A673 (cell line): ENCODE measurements at places on chromosomes 13 and 19.
A peak's percentile ranks its signal among the peaks of the same experiment; 100 is the strongest.

GRCh38 chr19:9309974-9310446 is 372 bp upstream of the ZNF699 start:
- peak overlapping the region; percentile 89 for H3K4me3 ChIP-seq
- H3K27me3 ChIP-seq: no peaks in the 10 kb centered on the region
- peak; percentile 96 for DNase-seq
- H3K4me1 ChIP-seq: peaks cover 6% of the 10 kb centered on the region
- peak overlapping the region; percentile 85 for H3K27ac ChIP-seq

GRCh38 chr13:110363010-110363409 is 55.9 kb downstream of the COL4A2 start:
- H3K36me3 ChIP-seq: no peaks in the 10 kb centered on the region
- H3K27ac ChIP-seq: no peak overlapping the region
- no peak overlapping the region for H3K4me3 ChIP-seq
- peak; percentile 22 for DNase-seq

- no peak for DNase-seq
- H3K27me3 ChIP-seq: no peaks in the 10 kb centered on the region
- no peaks in the 10 kb centered on the region for H3K36me3 ChIP-seq
- H3K27ac ChIP-seq: no peak overlapping the region
- no peak overlapping the region for H3K4me3 ChIP-seq
Measured at GRCh38 chr13:53612200-53612599, 583.6 kb downstream of the OLFM4 start.

DNA sequence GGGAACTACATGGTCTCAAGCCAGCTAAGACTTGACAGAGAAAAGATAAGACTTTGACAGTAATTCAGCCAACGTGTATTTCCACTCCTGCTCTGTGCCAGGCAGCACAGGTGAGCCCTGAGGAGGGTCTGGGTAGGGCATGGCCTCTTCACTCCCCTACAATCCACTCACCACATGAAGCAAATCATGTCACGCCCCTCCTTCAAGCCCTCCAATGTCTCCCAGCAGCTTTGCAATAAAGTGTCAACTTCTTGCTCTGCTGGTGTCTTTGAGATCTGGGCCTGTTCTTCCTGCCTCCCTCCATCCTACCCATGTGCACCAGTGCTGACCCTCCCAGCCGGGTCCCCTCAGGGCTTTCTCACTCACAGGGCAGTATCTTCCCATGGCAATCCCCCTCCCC is 58.5 kb downstream of the CCDC70 start:
- H3K4me1 ChIP-seq: no peaks in the 10 kb centered on the region
- H3K27ac ChIP-seq: no peak overlapping the region
- DNase-seq: no peak

DNA sequence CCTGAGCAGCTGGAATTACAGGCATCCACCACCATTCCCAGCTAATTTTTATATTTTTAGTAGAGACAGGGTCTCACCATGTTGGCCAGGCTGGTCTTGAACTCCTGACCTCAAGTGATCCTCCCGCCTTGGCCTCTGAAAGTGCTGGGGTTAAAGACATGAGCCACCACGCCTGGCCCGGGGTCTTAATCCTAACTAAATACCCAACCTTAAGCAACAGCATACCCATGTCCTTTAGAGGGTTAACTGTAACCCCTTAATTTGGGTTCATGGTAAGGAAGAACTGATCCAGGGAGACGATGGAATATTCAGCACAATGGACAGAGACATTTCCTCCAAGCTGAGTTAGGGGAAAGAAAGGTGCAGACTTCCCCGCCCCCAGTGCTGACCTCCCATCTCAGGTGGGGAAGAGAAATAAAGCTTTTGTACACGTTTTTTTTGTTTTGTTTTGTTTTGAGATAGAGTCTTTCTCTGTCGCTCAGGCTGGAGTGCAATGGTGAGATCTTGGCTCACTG is 8.7 kb upstream of the GALP start:
- no peak overlapping the region for H3K4me3 ChIP-seq
- no peaks in the 10 kb centered on the region for H3K27me3 ChIP-seq
- no peak overlapping the region for H3K27ac ChIP-seq
- DNase-seq: peak; percentile 36
- no peaks in the 10 kb centered on the region for H3K36me3 ChIP-seq
